ENCODE measurements at places on chromosomes 12 and 14. TPM values are rescaled to one million over a fixed set of nuclear protein-coding genes. Genes with fewer than 3 reads are reported as not detected.

Gene FBXO33
- total RNA-seq, result 21.3 TPM

Gene CFAP54
- 0.10 TPM for total RNA-seq

Gene SLC5A8
- total RNA-seq, result not detected

Gene CD163L1
- total RNA-seq, result not detected

Gene ZFHX2
- 0.93 TPM for total RNA-seq

Gene PRR13
- 202 TPM for total RNA-seq

Gene CIROP
- total RNA-seq, result not detected

Gene DDN
- total RNA-seq, result 0.10 TPM
